ENCODE measurements at places on chromosomes 13 and 19.

GRCh38 chr19:19405971-19406877, 749 bp downstream of the GATAD2A start:
- no peak for DNase-seq

DNA sequence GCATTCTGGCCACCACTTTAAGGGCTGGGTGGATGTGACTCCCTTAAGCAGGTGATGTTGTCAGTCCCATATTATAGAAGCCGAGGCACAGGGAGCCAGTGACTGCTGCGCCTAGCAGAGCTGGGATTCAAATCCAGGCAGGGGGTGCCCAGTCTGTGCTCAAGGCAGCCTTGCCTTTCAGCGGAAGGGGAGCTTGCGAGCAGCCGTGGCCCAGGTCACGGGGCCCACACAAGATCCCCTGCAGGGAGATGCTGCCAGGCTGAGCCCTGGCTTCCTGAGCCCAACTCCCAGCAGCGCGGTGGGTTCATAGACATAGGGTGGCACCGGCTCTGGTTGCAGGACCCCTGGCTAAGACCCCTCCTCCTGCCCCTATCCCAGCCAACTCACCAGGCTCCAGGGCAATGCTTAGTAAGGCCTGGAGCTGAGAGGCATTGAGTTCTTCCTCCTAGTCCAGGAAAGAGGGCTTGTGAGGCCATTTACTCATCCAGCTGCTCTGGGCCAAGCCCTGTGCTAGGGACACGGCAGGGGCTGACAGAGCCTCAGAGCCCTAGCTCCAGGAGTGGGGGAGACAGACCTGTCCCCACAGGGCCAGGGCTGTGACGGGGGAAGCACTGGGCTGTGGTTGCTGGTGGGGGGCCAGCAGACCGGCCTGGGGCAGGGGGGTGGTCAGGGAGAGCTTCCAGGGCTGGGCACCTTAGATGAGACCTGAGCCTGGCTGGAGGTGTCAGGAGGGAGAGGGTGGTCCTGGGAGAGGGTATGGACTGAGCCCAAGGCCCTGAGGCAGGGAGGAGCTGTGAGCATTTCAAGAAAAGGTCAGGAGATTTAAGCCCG, 9.6 kb downstream of the CAPN12 start:
- DNase-seq = no peak

GRCh38 chr19:38195237-38195636, 28.8 kb downstream of the DPF1 start:
- DNase-seq = no peak

- no peak for DNase-seq
These were observed 77.3 kb downstream of the SLC6A16 start for GRCh38 chr19:49247676-49248075.

- no peak for DNase-seq
These were observed 21.2 kb downstream of the INSR start for GRCh38 chr19:7272856-7273578.

GRCh38 chr13:112574834-112575613, 12.9 kb downstream of the TUBGCP3 start:
- DNase-seq = no peak

DNA sequence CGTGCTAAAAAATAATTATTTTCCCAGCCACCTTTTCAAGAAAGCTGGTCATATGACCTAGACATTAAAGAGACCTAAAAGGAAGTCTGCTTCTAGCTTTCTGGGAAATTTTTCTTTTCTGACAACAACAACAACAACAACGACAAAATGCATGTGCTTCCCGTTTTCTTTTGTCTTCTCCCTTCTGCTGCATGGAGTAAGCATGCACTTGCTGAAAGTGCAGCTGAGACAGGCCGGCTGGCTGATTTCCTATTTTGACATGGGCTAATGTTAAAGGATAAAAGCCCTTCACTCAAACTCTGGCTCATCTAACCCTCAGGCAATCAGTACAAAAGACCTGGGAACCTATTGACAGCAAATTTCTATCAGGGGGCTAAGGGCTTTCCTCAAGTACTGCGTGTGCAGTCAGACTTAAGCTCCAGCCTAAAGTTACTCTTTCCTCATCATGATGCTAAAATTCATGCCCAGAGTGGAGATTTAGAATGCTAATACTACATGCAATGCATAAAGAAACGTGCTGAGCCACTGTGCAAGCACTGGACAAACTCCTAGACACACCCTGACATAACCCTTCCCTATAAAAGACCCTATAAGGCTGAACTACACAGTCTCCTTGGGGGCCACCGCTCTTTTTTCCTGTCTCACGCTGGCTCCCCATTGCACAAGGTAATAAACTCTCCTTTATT, 811.1 kb downstream of the UQCRFS1 start:
- no peak for DNase-seq

- DNase-seq = no peak
These were observed 53.1 kb downstream of the C13orf46 start for GRCh38 chr13:113920606-113921286.

- DNase-seq = no peak
These were observed 22.9 kb downstream of the CYP4F2 start for GRCh38 chr19:15874821-15875474.

DNA sequence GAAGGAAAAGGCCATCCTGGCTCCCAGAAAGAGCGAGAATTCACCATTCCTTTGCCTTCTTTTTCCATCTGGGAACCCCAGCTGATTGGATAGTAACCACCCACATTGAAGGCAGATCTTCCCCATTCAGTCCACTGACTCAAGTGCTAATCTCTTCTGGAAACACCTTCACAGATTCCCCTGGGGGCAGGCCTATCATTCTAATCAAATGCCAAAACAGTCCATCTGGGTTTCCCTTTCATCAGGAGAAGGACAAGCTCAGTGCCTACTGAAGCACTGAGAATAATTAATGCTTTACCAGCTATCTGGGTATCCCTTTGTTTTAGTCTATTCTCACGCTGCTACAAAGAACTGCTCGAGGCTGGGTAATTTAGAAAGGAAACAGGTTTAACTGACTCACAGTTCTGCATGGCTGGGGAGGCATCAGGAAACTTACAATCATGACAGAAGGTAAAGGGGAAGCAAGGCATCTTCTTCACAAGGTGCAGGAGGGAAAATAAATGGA, 293.2 kb downstream of the ENOX1 start:
- no peak for DNase-seq

DNA sequence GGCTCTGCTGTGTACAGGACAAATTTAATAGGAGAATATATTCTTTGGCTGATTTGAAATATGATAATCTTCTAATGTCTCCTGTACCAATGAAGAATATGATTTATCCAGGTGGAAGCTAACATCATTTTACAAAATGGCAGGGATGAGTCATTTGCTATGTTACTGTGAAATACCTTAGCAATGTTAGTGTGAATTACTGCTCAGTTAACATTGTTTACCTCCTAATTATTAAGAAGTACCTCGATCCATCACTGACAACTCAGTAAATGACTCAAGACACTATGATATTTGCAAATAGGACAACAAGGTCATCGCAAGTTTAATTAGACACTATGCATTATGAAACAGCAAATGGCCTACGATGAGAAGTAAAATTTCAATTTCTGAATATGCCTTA, 309.1 kb upstream of the EDNRB start:
- no peak for DNase-seq

DNA sequence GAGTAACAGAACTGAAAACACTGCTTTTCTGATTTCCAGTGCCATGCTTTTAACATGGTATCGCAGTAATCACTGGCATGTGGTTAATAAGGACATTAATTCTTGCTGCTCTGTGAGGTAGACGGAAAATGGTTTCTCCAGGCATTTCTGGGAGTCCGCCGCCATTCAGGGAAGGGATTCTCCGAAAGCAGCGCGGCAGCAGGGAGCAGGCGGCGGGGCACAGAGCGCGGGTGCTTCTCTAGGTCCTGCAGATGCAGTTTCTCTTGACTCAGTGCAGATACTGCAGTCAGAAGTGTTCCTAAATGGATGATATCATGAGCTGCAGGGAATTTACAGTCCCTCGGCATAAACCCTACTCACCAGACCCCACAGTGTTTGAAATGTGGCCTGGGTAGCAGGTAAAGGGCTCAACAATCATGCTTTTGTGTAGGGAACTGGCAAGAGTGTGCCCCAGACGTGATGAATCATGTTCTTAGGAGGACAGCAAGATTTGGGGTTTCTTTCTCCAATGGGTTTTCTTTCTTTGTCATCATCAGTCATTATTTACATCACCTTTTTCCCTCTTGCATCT, 338.6 kb upstream of the ARGLU1 start:
- DNase-seq = no peak

- no peak for DNase-seq
These were observed 1.4 kb downstream of the UPF1 start for GRCh38 chr19:18833141-18833476.

DNA sequence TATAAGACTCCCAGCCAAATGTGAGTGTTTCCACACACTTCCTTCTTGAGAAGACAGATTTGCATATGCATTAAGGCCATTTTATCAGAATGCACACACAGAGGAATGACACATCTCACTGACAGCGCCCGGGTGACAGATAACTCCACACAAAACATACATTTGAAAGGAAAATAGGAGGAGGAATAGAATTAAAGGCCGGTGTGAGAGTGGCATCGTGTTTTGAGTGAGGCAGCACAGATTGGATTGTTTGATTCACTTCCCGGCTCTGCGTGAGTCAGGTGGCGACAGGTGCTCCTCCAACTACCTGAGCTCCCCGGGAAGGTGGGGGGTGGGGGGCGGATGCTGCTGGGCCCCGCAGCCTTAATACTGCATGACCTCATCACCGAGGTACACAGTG, 429.0 kb downstream of the TSHZ3 start:
- no peak for DNase-seq

DNA sequence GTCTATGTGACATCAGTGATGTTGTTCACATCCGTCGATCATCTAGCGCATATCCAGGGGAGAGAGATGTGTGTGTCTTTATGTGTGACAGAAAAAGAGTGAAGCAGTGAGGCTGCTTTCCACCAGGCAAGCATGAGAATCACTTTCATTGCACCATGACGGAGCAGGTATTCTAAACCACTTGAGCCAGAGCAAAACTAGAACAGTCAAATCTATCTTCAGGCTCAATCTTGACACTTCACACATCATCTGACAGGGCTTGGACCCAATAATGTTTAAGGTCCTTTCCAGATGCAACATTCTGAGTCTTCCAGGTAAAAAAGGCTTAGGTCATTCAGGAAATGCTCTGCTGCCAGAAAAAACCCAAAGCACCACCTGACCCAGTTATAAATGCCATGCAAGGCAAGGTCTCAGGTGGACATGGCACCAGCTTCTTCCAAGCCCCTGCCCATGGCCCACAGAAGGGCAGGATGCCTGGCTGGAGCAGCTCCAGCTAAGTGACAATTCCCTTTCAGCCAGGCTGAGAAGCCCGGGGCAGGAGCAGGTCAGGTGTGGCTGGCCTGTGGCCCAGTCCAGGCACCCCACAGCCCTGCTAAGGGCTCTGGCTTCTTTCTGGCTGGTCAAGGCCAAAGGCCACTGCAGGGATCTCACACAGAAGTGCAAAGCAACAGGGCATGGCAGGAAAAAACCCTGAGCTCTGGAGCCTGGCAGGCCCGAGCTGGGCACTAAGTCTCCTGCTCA, 5.0 kb downstream of the ELAVL1 start:
- DNase-seq = no peak

DNA sequence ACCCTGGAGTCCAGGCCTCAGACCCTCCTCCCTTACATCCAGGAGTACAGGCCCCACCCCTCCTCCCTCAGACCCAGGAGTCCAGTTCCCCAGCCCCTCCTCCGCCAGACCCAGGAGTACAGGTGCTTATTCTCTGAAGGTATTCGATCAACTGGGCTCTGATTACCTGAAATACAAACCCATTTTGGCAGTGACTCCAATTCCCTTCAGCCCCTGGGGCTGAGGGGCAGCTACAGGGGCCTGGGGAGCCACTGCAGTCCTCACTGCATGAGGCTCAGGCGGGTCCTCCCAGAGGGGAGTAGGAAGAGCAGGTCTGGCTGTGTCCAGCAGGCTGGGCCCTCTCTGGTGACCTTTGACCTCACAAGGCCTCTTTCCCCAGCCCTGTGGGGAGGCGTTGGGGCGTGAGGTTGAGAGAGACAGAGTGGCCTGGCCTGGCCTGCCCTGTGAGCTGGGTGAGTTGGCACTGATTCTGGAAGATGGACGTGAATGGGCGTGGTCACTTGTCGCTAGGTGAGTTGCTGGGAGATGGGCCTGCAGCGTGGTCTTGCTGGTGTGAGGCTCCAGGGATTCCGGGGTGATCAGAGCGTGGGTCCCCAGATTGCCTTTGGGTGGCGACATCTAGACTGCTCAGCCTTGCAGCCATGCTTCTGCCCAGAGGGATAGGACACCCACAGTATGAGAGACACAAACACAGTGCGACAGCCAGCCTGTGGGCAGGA, 3.1 kb downstream of the BCAT2 start:
- no peak for DNase-seq

GRCh38 chr13:51557875-51558612, 26.2 kb upstream of the WDFY2 start:
- no peak for DNase-seq

- no peak for DNase-seq
These were observed 27.9 kb upstream of the RCBTB2 start for GRCh38 chr13:48560657-48561337.

DNA sequence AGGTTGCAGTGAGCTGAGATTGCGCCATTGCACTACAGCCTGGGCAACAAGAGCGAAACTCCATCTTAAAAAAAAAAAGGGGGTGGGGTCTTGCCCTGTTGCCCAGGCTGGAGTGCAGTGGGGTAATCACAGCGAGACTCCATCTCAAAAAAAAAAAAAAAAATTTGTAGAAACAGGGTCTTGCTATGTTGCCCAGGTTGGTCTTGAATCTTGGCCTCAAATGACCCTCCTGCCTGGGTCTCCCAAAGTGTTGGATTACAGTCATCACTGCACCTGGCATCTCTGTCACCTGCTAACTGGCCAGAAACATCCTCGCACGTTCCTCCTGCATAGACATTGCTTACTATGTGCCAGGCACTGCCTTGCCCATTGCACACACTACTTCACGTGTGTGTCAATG, 14.1 kb downstream of the RCN3 start:
- no peak for DNase-seq

- DNase-seq = no peak
These were observed 4.0 kb downstream of the DDX39A start for GRCh38 chr19:14414926-14415690.

DNA sequence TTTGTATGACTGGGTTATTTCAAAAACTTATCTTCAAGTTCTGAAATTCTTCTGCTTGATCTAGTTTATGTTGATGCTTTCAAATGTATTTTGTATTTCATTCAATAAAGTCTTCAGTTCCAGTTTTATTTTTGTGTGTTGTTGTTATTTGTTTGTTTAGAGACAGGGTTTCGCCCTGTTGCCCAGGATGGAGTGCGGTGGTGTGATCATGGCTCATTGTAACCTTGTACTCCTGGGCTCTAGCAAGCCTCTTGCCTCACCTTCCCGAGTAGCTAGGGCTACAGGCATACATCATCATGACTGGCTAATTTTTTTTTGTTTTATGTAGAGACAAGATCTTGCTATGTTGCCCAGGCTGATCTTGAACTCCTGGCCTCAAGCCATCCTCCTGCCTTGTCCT, 40.3 kb upstream of the ARHGEF7 start:
- no peak for DNase-seq

DNA sequence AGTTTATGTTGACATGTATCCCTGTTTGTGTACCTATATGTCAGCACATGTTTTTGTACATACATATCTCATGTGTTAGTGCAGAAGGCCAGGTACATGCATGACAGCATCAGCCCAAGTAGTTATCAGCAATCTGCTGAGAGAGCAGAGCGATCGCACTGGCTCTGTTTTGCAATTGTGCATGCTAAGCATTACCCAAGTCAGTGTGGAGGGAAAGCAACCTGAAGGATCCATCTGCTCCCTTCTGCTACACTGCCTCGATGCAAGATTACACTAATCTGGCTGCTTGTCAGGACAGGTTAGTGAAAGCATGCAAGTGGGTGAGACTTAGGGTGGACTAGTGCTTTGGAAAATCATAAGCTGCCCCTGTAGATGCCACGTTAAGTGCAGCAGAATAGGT, 211.8 kb downstream of the PCCA start:
- no peak for DNase-seq
